Ovary (tissue), 10 donors: ENCODE measurements at places on chromosomes 1 and 21. TPM values are rescaled to one million over a fixed set of nuclear protein-coding genes. Genes with fewer than 3 reads are reported as not detected.

DNA sequence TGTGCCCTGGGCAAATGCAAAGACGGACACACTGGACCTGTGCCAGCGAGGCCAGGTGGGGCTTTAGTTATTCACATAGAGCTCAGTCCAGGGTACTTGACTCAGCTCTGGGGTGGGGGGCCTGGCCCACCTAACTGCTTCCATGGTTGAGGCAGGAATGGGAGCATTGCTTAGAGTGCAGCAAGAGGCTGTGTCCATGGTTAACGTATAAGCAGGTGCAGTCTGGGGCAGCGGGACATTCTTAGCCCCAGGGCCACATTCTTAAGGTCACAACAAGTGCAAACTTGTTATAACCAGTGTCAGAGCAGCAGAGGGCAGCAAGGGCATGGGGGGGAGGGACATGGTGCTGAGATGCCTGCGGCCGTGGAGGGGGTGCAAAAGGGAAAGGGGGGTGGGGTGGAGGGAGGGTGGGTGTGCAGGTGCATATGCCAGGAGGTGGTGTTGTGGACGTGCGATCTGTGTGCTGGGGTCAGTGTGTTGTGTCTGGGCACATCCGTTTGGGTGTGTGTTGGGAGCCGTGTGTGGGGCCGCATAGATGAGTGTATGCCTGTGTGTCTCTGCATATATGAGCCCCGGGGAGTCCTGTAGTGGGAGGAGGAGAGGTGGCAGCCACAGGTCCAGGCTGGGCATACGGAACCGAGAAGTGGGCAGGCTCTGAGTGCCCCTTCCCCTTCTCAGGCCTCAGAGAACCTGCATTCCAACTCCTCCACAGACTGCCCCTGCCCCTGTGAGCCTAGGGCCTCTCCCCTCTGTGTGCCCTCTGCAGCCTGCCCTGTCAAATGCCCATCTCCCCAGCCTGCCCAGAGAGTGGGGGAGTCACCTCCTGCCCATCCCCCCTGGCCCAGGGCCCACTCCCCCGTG, 8.4 kb downstream of the KCNJ10 start:
- DNase-seq: no peak

NMNAT2 gene
- polyA plus RNA-seq: 0.67 TPM

DNA sequence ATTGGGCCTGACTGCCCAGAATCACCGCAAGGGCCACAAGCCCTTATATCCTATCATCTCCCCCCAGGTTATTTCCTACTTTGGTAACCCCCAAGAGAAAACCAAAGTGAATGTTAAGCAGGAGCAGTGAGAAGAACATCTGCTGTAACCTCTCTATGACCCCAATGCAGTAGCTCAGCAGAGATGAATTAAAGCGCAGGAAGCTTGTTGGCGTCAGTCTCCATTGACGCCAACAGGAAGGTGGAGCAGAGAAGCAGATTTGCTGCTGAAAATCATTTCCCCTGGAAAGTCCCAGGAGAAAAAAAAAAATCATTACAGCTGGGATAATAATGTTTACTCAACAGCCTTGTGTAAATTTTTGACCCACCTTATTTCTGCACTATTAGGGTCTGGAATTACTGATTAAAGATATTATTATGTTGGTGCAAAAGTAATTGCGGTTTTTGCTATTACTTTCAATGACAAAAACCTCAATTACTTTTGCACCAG, 33.2 kb upstream of the FAM163A start:
- DNase-seq: no peak

HJV gene
- polyA plus RNA-seq: not detected

GRCh38 chr1:116288201-116288598, 84.8 kb upstream of the ATP1A1 start:
- no peak for DNase-seq
